Stomach (tissue), 19 donors: ENCODE measurements at places on chromosomes 1 and 21. TPM values are rescaled to one million over a fixed set of nuclear protein-coding genes. Genes with fewer than 3 reads are reported as not detected.

- no peak for DNase-seq
- no peak overlapping the region for H3K27ac ChIP-seq
- H3K36me3 ChIP-seq = no peaks in the 10 kb centered on the region
- peaks cover 77% of the 10 kb centered on the region for H3K4me1 ChIP-seq
- H3K4me3 ChIP-seq = no peak overlapping the region
Measured at GRCh38 chr1:16383888-16384287, 16.8 kb downstream of the SZRD1 start.

GRCh38 chr1:236280438-236281197, 1.1 kb downstream of the ERO1B start:
- H3K4me3 ChIP-seq = peak overlapping the region; percentile 97
- H3K4me1 ChIP-seq = no peaks in the 10 kb centered on the region
- H3K27ac ChIP-seq = peak overlapping the region; percentile 92
- H3K27me3 ChIP-seq = no peaks in the 10 kb centered on the region
- H3K36me3 ChIP-seq = no peaks in the 10 kb centered on the region

Gene ZSCAN20
- 0.29 TPM for total RNA-seq

Gene ERRFI1
- 201 TPM for total RNA-seq

DNA sequence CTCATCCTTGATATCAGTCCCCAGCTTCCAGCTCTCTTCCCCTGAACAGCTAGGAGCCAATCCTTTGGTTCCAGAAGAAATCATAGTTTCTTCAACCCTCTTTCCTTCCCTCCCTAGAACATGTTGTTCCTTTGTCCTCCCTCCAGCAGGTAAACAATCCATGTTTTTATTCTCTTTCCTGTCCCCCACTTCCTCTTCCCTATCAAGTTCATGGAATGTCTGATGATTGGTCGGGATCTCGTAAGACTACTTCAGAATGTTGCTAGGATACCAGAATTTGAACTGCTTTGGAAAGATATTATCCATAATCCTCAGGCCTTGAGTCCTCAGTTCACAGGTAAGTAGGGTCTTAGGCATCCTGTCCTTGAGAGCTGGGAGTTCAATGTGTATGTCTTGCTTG, 23.1 kb upstream of the SLC27A3 start:
- H3K36me3 ChIP-seq = peaks cover 92% of the 10 kb centered on the region
- H3K4me1 ChIP-seq = peaks cover 54% of the 10 kb centered on the region
- peak overlapping the region; percentile 77 for H3K27ac ChIP-seq
- no peak for DNase-seq
- no peaks in the 10 kb centered on the region for H3K27me3 ChIP-seq
